Tibial nerve (tissue), 4 donors: ENCODE measurements at places on chromosomes 4 and X. TPM values are rescaled to one million over a fixed set of nuclear protein-coding genes. Genes with fewer than 3 reads are reported as not detected.

GRCh38 chr4:182764137-182764536 lies 153.0 kb downstream of the DCTD start:
- no peaks in the 10 kb centered on the region for H3K36me3 ChIP-seq
- H3K4me3 ChIP-seq: no peak overlapping the region
- H3K4me1 ChIP-seq: no peaks in the 10 kb centered on the region

DNA sequence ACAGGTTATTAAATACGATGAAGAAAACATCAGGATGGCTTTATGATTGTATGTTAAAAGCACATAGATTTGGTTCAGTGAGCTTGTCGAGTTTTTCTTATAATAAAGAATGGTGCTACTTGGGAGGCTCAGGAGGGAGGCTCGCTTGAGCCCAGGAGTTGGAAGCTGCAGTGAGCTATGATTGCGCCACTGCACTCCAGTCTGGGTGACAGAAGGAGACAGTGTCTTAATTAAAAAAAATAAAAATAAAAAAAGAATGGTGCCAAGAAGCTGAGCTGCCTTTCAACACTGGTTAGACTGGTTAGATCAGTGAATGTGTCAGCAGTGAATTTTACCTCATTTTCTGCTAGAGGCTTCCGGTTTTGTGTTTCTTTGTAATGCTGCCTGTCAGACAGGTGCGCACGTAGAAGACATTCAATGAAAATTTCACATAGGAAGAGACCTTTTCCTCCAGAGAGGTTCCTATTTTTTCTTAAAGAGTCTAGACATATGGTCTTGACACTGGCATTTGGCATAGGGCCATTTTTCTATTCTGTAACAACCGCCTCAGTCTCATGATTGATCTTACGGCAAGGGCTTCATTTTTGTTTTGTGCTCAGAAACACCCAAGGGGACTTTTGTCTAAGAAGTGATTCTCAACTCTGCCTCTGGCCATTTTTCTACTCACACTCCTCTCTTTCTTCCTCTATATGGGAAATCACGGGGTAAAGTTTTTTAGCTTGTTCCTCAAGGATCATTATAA lies 15.0 kb upstream of the ARSF start:
- no peaks in the 10 kb centered on the region for H3K4me1 ChIP-seq
- H3K36me3 ChIP-seq: no peaks in the 10 kb centered on the region
- no peaks in the 10 kb centered on the region for H3K27me3 ChIP-seq
- no peak overlapping the region for H3K4me3 ChIP-seq
- H3K27ac ChIP-seq: no peak overlapping the region

DNA sequence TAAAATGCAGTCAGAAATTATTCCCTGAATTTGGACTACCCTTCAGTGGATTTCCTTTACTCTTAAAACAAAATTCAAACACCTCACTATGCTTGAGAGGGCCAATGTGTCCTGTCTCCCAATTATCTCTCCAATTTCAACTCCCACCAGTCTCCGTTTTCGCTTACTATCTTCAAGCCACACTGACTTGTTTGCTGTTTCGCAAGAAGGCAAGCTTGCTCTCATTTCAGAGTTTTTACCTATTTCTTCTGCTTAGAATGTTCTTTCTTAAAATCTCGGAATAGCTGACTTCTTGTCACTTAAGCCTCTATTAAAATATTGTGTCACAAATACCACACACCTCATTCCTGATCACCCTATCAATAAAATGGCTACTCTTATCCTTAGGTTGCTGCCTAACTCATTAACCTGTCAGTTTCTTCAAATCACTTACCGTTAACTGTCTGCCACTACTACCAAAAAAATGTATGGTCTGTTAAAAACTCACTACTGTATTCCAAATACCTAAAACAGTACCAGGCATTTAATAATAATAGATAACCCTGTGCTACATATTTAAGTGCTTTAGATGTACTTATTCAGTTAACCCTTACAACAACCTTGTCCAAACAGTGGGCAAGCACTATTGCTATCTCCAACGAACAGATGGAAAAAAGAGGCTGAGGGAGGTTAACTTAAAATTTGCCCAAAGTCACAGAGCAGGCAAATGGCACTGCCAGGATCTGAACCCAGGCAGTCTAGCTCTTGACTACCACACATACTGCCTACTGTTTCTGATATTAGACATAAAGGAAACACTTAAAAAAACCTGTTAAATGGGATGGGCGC lies 2.9 kb downstream of the UBA6 start:
- no peak overlapping the region for H3K4me3 ChIP-seq
- H3K27me3 ChIP-seq: no peaks in the 10 kb centered on the region
- H3K4me1 ChIP-seq: peaks cover 24% of the 10 kb centered on the region
- H3K36me3 ChIP-seq: no peaks in the 10 kb centered on the region

- no peak overlapping the region for H3K27ac ChIP-seq
- H3K36me3 ChIP-seq: no peaks in the 10 kb centered on the region
- no peaks in the 10 kb centered on the region for H3K4me1 ChIP-seq
- H3K4me3 ChIP-seq: no peak overlapping the region
Observed at GRCh38 chrX:3268829-3269228, 77.6 kb downstream of the MXRA5 start.

GRCh38 chr4:181970366-181970765 lies 272.8 kb upstream of the TENM3 start:
- no peak overlapping the region for H3K27ac ChIP-seq
- H3K27me3 ChIP-seq: no peaks in the 10 kb centered on the region
- H3K36me3 ChIP-seq: no peaks in the 10 kb centered on the region

Gene PPP4R3C
- not detected for total RNA-seq

Gene TREX2
- 4.4 TPM for total RNA-seq

GRCh38 chrX:65522739-65523372 lies 11.7 kb downstream of the LAS1L start:
- peaks cover 5% of the 10 kb centered on the region for H3K27me3 ChIP-seq
- DNase-seq: no peak
- no peaks in the 10 kb centered on the region for H3K36me3 ChIP-seq

- H3K4me3 ChIP-seq: no peak overlapping the region
- no peaks in the 10 kb centered on the region for H3K27me3 ChIP-seq
- H3K36me3 ChIP-seq: no peaks in the 10 kb centered on the region
- no peak for DNase-seq
Observed at GRCh38 chr4:111802191-111802590, 343.1 kb upstream of the FAM241A start.

DNA sequence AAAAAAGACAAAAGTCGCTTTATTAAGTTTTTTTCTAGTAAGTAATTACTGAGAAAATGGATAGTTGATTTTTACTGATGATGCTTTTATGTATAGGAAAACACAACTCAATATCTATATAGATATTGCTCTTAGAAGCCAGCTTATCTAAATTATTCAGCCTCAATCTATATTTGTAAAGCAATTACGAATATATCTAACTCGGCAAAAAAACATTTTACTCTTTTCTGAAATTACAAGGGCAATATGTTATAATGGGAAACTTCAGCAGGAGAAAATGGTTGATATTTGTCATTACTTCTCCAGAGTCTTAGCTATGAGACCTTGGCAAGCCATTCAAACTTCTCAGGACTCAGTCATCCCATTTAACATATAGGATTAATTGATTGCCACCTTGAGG lies 228.5 kb downstream of the SLC7A11 start:
- no peaks in the 10 kb centered on the region for H3K36me3 ChIP-seq
- DNase-seq: no peak
- no peaks in the 10 kb centered on the region for H3K27me3 ChIP-seq
- no peaks in the 10 kb centered on the region for H3K4me1 ChIP-seq

Gene NPY1R
- 4.8 TPM for total RNA-seq

DNA sequence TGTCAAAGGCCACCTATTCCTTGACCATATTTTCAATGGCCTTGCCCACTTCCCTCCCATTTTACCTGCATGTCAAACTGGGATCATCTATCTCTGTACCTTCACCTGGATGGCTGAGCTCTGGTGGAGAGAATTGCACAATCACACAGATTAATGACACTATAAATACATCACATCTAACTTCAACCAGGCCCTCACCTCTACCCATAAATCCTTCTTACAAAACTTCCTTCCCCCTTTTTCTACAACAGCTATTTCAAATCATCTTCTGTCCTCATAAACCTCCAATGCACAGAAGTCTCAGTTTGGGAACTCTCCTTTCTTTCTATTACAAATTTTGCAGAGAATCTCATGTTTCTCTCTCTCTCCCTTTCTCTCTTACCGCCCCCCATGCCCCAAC lies 9.2 kb downstream of the PALLD start:
- H3K27me3 ChIP-seq: no peaks in the 10 kb centered on the region
- no peaks in the 10 kb centered on the region for H3K36me3 ChIP-seq
- no peaks in the 10 kb centered on the region for H3K4me1 ChIP-seq
- no peak for DNase-seq
- H3K4me3 ChIP-seq: no peak overlapping the region
- no peak overlapping the region for H3K27ac ChIP-seq

DNA sequence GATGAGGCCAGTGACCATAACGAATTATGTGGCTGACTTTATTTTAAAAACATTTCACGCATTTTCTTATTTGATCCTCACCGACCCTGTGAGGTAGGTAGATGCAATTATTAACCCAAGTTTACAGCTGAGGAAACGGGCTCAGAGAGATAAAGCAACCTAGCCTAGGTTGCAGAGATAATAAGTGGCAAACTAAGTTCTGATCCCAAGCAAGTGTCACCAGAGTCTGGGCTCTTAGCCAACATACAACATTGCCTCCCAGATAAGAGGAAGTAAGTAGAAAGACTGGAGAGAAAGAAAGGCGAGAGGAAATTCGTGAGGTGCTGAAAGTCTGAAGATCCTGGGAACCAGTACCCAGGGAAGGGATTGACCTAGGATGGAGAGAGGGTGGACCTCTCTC lies 77.4 kb upstream of the GPR50 start:
- no peaks in the 10 kb centered on the region for H3K4me1 ChIP-seq
- H3K36me3 ChIP-seq: no peaks in the 10 kb centered on the region
- no peak overlapping the region for H3K27ac ChIP-seq
- no peak for DNase-seq
- H3K27me3 ChIP-seq: no peaks in the 10 kb centered on the region

GRCh38 chr4:184066584-184067300 lies 150.9 kb downstream of the ENPP6 start:
- no peaks in the 10 kb centered on the region for H3K4me1 ChIP-seq
- no peaks in the 10 kb centered on the region for H3K27me3 ChIP-seq
- H3K27ac ChIP-seq: no peak overlapping the region
- peaks cover 9% of the 10 kb centered on the region for H3K36me3 ChIP-seq

GRCh38 chrX:115364670-115365069 lies 75.2 kb downstream of the LUZP4 start:
- no peaks in the 10 kb centered on the region for H3K36me3 ChIP-seq
- H3K27ac ChIP-seq: no peak overlapping the region
- no peaks in the 10 kb centered on the region for H3K4me1 ChIP-seq
- no peaks in the 10 kb centered on the region for H3K27me3 ChIP-seq
- DNase-seq: no peak
